Pancreas (tissue), 10 donors: ENCODE measurements at places on chromosomes 7 and 10. TPM values are rescaled to one million over a fixed set of nuclear protein-coding genes. Genes with fewer than 3 reads are reported as not detected.

GRCh38 chr7:135974667-135975066 is 2.5 kb downstream of the MTPN start:
- no peak for DNase-seq

DNA sequence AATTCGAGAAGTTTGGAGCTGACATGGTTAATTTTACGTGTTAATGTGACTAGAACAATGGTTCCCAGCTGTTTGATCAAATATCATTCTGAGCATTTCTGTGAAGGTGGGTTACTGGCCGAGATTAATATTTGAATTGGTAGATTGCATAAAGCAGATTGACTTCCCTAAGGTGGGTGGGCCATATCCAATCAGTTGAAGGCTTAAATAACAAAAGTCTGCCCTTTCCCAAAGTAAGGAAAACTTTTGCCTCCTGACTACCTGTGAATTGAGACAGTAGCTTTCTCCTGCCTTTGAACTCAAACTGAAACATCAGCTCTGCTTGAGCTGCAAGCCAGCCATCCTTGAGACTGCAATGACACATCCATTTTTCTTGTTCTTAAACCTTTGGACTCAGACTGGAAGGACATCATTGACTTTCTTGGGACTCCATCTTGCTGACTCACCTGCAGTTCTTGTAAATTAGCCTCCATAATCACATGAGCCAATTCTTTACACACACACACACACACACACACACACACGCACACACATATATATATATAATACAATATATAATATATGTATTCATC is 63.1 kb upstream of the LRRTM3 start:
- DNase-seq: no peak

DNA sequence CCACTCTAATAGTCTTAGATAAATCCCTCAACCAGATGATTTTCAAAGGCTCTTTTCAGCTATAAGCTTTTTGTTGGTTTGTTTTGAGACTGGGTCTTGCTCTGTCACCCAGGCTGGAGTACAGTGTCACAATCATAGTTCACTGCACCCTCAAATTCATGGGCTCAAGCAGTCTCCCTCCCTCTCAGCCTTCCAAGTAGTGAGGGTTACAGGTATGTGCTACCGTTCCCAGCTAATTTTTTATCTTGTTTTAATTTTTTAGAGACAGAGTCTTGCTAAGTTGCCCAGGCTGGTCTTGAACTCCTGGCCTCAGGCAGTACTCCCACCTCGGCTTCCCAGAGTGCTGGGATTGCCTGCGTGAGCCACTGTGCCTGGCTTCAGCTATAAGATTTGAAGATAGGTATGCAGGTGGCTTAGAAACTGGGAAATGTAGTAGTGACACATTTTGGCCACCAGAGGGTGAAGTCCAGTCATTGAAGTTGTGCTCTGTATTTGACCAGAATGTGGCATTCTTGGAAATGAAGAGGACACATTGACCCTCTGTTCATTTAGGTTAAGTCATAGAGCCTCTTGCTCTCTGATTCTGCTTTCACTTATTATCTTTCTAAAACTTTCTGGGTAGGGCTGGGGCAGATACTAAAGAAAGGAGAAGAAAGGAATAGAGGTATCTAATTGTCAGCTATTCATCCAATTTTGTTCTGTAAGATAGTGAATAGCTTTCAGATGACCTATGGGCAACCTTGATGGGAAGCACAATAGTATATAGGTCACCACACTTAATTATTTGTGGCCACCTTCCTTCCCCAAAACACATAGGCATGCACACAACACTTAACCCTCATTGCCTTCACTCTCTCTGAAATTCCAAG is 36.0 kb downstream of the R3HCC1L start:
- DNase-seq: peak; percentile 24

GRCh38 chr7:103130901-103131624 is 17.8 kb downstream of the NAPEPLD start:
- DNase-seq: no peak

DNA sequence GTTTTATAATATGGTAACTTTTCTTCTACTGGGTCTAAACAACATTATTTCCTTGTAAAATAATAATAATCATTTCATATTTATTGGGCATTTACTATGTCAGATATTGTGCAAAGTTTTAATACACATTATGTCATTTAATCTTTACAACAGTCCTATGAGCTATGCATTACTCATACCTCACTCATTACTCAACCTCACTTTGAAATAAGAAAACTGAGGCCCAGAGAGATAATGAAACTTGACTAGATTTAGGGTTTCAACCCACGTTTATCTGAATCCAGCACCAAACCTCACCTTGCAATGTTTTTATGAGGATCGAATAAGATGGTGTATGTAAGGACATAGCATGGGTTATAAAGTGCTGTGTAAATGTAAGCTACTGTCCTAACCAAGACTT is 153.2 kb upstream of the SLC13A1 start:
- DNase-seq: no peak

- no peak for DNase-seq
These were observed 16.7 kb upstream of the PAPSS2 start for GRCh38 chr10:87642988-87643387.

- DNase-seq: no peak
These were observed 85.7 kb upstream of the AOAH start for GRCh38 chr7:36810032-36810431.

DNA sequence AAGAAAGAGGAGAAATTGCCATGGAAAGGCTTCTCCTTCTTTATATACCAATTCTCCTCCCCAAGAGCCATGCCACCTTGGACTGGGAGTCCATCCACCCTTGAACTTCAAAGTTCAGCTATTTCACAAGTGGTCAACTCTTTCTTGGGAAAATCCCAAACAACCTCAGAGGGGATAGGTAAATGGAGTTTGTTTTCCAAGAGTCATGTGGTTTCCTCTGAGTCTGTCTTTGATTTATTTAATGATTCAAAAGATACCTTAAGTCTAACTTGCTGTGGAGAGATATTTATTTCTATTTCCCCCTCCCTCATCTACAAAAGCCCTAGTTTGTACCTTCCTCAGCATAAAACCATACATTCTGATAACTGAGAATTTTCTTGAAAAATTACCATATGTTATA is 758.6 kb upstream of the IGFBP3 start:
- no peak for DNase-seq

- no peak for DNase-seq
These were observed 80.7 kb downstream of the TCERG1L start for GRCh38 chr10:131230641-131231322.

GRCh38 chr10:130369645-130370381 is 233.6 kb downstream of the GLRX3 start:
- no peak for DNase-seq

DNA sequence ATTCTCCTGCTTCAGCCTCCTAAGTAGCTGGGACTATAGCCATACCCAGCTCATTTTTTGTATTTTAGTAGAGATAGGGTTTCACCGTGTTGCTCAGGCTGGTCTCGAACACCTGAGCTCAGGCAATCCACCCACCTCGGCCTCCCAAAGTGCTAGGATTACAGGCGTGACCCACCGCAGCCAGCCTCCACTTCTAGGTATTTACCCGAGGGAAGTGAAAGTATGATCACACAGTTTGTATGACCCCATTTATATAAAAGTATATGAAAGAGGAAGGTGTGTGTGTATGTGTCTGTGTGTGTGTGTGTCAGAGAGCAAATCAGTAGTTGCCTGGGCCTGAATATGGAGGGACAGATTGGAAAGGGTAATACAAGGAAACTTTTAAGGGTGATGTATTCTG is 2.0 kb upstream of the PURB start:
- DNase-seq: no peak

DNA sequence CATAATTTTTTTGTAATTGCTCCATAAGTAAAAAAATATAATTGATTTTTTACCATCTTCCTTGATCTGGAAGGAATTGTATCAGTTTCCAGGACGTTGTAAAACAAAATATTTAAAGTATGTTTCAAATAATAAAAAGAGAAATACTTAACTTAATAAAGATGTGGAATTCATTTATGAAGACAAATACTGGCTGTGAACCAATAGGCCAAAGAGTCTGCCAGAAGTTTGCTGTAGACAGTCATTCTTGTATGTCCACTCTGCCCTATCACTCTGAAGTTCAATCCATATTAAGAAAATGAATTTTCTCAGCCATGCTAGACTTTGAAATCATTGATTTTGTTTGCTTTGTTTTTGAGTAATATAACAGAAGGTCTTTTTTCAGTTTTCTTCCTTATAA is 256.4 kb downstream of the TRIL start:
- DNase-seq: no peak

DNA sequence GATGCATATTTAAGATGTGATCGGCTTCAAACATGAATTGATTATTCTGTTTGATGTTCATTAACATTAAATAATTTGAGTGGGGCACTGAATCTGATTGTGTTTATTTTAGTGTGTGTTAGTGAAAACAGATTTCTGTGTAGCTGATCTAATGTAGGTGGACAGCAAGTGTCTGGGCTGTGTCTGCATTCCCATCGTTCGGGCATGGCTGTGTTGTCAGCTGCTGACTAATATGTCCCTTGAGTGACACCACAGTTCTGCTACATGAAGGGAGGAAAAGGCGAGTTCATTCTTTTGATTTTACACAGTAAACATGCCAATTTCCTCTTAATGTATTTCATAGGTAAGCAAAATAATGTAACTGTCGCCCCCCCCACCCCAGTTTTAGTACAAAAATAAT is 203.0 kb downstream of the CNTNAP2 start:
- no peak for DNase-seq

GRCh38 chr7:116742641-116743040 is 70.6 kb downstream of the MET start:
- no peak for DNase-seq

DNA sequence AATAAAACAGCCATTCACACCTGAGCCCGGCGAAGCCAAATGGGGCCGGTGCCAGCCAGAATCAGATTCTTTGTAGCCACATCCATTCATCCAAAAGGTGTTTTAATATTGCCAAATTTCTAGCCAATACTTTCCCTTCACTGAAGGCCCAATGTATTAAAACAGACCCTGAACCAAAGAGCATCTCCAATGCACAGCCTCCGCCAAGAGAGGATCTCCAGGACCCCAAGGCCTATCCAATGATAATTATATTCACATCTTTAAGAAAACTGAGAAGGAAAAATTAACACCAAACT is 12.2 kb downstream of the EBF3 start:
- DNase-seq: no peak

DNA sequence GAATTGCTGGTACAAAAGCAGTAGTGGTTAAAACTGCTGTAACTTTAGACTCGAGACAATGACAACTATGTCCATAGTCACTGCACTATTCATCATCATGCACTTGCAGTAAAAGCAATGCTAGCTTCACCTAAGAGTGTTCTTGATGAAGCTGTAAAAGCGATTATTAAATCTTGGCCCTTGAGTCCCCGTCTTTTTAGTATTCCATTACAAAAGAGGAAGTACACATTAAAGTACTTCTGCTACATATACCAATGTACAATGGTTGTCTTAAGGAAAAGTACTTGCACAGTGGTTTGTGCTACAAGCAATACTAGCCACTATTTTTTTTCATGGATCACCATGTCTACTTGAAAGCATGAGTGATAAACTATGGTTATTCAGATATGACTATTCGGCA is 78.3 kb downstream of the ATAD1 start:
- DNase-seq: no peak

GRCh38 chr10:58464956-58465355 is 47.7 kb upstream of the BICC1 start:
- DNase-seq: no peak

DNA sequence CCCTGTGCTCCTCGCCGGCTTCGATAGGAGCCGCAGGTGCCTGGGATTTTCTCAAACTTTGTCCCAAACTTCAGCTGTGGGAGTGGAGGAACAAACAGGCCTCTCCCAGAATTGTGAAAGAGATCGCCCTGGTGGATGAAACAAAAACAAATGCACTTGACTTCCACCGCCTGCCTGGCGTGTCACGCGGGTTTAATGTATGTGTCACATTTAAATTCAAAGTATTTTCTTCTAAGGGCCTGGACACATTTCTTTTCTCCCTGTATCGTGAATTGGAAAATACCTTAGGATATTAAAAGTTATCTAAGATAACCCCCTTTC is 694 bp upstream of the WASL start:
- DNase-seq: no peak

GRCh38 chr7:55100544-55101327 is 81.9 kb downstream of the EGFR start:
- DNase-seq: peak; percentile 83

- peak; percentile 38 for DNase-seq
These were observed 123.8 kb upstream of the RET start for GRCh38 chr10:42952931-42953683.

DNA sequence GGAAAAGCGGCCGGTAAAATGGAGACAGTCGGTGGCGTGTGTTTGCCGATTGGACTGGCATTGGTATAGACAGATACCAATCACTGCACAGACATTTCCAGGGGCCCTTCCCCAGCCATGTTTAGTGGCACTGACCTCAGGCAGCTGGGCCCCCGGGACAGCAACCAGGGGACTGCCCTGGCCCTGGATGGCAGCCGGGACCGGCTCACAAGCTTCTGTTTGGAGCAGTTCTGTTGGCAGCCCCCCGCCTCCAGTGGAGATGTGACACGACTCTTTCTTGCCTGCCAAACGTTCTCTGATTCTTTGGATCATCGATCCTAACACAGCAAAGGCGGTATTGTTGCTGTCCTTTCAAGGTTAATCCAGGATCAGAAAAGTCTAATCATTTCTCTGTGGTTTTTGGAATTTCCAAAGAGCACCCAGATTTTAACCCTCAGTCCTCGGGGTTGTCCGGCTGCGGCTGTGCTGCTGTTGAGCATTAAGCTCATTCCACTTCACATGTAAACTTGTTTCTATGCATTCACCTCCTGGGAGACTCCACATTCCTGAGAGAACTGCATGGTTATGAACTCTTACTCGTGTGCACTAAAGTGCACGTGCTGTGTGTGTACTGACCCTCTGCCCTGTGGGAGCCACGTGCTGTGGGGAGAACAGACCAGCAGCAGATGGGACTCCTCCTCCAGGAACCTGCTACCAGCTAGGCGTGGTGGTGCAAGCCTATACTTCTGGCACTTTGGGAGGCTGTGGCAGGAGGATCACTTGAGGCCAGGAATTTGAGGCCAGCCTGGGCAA is 46.0 kb downstream of the FOXK1 start:
- no peak for DNase-seq

DNA sequence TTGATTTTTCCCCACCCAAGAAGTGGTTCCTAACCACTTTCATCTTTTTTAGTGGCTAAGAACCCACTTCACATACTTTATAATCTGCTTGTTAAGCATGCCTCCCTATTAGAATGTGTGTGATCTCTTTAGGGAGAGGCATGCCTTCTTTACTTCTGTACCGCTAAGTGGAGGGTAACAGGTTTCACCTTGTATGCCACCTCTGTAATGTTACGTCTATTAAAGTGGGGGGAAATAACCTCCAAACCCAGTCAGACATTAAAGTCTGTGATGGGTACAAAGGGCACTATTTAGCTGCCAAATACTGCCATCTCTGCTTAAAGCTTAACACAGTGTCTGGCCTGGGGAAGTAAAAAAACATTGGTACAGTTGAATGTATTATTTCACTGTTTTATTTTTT is 51.9 kb downstream of the EPC1 start:
- no peak for DNase-seq

CTNNA3 gene
- total RNA-seq: 0.19 TPM

SEC61A2 gene
- 1.1 TPM for total RNA-seq

TAS2R5 gene
- 0.40 TPM for total RNA-seq

IFT22 gene
- 16.0 TPM for total RNA-seq

LEP gene
- total RNA-seq: not detected

SLC13A1 gene
- total RNA-seq: 0.19 TPM

FOXP2 gene
- total RNA-seq: 12.6 TPM

ELAPOR2 gene
- 4.3 TPM for total RNA-seq

SFTPA1 gene
- total RNA-seq: 0.28 TPM

RNF32 gene
- 1.1 TPM for total RNA-seq

ZNF485 gene
- 3.5 TPM for total RNA-seq
